ENCODE measurements at places on chromosomes 4 and X.

GRCh38 chr4:140603286-140603685 lies 34.5 kb upstream of the UCP1 start:
- DNase-seq = no peak

- DNase-seq = no peak
Observed at GRCh38 chr4:129377131-129377845, 281.3 kb downstream of the C4orf33 start.

DNA sequence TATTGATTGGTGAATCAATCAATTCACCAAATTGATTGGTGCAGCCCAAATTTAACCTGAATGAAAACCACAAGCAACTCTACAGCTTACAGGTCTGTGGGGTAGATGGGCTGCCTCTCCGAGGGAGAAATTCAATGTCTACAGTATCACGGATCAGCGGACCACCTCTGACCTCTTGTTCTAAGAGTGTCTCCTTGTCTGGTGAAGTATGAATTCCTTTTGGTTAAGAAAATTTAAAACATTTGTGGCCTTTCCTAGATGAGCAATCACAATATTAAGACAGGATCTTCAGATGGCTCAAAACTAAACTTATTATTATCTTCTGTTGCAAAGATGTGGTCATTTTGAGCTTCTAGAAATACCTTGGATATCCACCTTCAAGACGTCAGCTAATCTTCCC lies 153.3 kb downstream of the IL15 start:
- no peak for DNase-seq

- DNase-seq = peak; percentile 58
Observed at GRCh38 chr4:40915318-40916217, 165.8 kb downstream of the NSUN7 start.

GRCh38 chr4:24781999-24782745 lies 13.2 kb upstream of the SOD3 start:
- no peak for DNase-seq

GRCh38 chr4:24895461-24895860 lies 17.4 kb downstream of the CCDC149 start:
- no peak for DNase-seq

DNA sequence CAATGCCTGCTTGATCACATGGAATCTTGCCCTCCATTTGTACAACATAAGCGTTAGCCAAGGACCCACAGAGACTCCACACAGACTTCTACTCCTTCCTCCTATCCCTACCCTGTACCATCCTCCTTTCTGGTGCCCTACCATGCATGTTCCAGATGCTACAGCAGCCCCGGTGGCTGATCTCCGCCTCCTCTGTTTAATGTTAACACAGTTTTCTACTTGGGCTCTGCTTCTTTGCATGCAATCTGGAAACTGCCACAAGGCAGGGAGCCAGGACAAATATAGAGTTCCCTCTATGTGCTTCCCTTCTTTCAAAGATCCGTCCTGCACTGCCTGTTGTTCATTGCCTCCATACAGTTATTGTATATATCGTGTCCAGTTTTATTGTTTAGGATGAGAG lies 368.6 kb upstream of the TENM3 start:
- no peak for DNase-seq

GRCh38 chrX:45196701-45197100 lies 4.0 kb downstream of the DIPK2B start:
- no peak for DNase-seq

DNA sequence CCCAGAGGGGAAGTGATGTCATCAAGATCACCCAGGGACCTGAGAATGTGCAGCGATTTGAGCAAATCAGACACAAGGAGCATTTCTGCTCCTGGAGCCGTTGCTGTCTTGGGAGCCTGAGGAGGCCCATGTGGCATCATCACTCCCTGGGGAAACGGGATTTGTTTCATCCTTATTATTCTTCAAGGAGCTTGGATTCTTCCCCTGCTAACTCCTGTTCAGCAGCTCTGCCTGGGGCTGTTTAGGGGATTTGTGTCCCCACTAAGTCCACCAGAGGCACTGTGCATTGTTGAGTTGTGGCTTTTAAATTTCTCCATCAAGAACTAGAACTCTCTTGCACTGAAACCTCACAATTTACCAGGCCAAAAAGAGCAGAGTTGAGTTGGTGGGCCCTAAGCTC lies 104.2 kb upstream of the MSX1 start:
- no peak for DNase-seq

GRCh38 chr4:35300996-35301774 lies 943.1 kb downstream of the ARAP2 start:
- no peak for DNase-seq

- DNase-seq = no peak
Observed at GRCh38 chr4:91116861-91117260, 989.7 kb downstream of the CCSER1 start.

DNA sequence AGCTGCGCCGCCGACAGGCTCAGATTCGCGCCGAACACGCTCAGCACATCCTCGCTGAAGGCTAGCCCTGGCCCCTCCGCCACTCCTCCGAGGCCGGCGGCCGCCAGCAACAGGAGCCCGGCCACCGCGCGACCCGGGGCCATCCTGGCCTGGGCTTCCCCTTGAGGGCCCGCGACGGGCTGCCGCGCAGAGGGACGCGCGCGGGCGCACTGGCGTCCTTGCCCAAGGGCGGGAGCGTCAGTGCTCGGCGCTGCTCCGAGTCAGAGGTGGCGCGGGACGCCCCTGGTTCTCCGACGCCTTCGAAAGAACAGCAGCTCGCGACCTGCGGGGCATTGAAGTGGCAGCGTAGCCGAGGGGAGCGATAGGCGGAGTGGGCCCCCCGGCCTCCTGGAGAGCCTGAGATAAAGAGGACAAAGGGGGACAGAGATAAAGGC lies 745 bp downstream of the SLC39A8 start:
- peak; percentile 74 for DNase-seq

GRCh38 chrX:17788956-17789562 lies 51.8 kb downstream of the SCML1 start:
- no peak for DNase-seq

- DNase-seq = no peak
Observed at GRCh38 chrX:153681175-153681574, 6.6 kb upstream of the SLC6A8 start.

DNA sequence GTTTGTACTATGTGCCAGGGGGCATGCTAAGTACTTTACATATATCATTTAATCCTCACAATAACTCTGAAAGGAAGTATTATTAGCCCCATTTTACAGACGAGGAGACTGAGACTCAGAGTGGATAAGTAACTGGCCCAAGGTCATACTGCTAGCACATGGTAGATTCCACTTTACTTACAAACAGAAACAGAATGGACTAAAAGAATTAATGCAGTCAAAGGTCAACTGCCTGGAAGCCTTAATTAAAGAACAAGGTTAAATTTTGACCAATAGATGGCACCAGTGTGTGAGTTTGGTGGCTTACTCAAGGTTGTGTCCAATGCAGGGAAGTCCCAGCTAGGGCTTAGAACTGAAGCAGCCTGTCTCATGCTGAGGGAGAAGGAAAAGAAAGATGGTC lies 4.7 kb downstream of the RIPPLY1 start:
- DNase-seq = peak; percentile 61

GRCh38 chr4:153450544-153450917 lies 15.6 kb upstream of the TMEM131L start:
- DNase-seq = peak; percentile 63

DNA sequence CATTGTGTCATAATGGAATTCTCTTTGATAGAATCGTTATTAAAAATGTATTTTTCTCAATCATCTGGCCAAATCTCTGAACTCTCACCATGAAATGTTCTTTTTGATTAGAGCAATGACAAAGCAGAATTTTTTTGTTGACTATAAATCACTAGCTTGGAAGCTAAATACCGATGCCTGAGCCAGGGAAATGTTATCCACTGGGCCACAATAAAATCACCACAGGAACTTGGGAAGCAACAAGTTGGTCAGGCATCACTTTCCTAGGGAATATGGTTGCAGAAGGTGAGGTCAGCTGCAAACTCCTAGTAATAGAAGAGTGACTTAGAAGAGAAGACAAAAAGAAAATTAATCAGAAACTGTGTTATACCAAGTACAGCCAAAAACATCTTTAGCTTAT lies 60.6 kb upstream of the CFAP47 start:
- no peak for DNase-seq

Measured in activated CD4-positive, alpha-beta T cell treated with anti-CD3 and anti-CD28 coated beads, Interleukin-10, Interleukin-2, amounts not matched to agents 100 ng/mL and 50 ng/mL, durations not matched to agents 16 hours and 8 hours (primary cell).